Immature natural killer cell (primary cell): ENCODE measurements at places on chromosomes 2 and 18.

DNA sequence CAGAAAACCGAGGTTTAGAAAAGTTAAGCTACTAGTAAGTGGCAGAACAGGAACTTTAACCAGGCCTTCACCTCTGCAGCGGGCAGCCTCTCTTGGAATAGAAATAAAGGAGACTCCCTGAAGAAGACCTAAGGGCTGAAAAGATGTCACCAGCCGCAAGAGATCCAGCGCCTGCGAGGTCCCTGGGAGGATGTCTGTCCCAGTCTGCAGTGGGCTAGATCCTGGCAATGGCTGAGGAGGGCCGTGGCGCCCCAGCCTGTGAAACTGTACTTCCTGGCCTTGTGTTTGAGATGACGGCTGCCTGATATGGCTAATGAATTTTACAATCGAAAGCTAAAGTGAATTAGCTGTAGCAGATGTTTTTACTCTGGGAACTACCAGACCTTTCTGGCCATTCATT, 300.6 kb upstream of the SALL3 start:
- DNase-seq, result no peak

DNA sequence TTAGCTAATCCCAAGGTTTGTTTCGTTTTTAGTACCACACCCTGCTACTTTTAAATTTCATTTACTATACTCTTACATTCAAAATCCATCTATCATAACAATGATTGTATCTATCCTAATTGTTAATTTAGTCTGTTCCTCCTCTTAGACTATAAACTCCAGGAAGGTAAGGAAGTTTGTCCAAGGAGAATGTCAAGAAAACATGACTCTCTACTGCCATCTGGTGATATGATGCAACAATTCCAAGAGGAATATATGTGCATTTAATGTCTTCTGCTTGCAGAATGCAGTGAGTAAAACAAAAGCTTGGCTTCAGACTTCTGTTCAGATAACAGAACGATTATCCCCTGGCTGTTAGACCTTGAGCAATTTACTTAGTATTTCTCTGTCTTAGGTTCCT, 1267.1 kb downstream of the LRP1B start:
- no peak for DNase-seq

DNA sequence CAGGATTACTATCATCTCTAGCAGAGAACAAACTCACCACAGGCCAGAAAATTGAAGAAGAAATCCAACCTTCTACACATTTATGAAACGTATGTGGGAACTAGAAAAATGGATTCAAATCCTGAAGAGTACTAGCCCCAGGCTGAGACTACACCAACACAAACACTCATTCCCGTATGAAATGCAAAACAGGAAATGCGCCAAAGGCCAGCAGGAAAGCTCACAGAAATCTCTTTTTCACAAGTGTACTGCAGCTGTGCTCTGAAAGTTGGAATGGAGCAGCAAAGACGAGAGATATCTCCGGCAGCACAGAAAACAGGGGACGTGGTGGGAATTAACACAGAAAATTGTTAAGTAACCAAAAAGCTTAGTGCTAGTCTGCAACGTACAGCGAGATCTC, 913.5 kb downstream of the TDRD15 start:
- DNase-seq, result no peak

DNA sequence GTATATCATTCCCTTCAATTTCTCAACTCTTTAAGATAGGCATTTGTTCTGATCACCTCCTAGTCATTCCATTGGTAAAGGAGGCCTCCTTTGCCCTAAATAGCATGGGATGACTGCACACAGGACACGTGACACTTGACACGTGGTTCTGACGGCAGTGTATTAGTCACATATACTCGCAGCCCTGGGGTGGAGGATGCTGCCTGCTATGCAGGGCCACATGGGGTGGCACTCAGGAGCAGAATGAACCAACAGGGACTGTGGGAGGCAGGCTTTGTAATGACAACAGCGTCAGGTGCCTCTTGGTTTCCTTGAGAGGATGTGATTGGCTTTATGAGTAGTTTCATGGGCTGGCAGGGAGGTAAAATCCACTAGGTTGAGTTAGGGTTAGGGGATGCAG, 9.3 kb upstream of the KCNS3 start:
- no peak for DNase-seq

- DNase-seq, result no peak
Measured at GRCh38 chr2:64111426-64111825, 32.8 kb downstream of the PELI1 start.

GRCh38 chr2:79292958-79293315, 133.4 kb upstream of the REG3A start:
- no peak for DNase-seq

DNA sequence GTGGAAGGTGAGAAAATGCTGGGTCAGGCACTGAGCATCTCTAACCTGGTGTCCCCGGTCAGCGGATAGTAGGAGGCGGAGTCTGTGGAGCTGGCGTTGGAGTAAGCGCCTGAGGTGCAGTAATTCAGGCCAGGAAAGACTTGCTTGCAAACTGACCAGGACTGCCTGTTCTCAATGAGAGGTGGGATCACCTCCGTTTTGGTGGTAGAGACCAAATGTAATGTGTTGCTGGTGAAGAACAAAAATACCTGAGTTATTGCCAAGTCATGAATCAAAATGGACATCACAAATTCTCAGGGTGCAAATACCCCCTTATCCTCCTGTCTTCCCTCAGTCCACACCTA, 24.2 kb downstream of the APOB start:
- DNase-seq, result no peak

DNA sequence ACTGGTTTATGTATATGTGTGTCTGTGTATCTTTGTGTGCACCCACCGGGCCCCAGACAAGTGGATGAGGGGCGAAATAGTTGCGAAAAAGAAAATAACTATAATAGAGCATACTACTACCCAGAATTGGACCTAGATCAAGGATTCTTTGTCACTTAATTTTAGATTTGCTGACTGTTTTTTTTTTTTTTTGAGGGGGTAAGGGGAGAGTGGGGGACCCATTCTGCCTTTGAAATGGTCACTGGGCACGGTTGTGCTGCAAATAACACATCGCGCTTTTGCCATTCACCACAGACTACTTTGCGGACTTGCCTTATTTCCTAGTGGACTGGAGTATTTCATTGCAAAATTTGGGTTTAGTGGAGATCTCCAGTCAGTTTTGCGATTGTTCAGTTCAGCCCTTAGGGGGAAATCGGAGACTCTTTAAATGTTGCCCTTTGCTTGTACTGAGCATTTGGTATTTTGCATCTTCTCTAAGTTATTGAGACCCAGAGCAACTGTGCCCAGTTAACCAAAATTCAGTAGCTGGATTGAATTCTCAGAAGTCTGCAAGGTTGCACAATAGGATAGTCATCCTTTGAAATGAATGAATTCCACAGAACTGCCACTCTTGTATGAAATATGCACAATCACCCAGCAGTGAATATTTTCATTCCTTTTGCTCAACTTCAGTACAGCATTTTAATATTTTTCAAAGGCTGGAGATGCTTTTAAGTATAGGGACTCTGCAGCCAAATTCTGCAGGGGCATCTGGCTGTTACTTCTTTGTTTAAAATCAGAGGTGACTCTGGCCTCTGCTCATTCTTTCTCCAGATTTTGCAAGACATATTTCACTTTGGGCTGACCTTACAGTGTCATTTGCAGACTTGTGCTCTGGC, 2.9 kb downstream of the TRIB2 start:
- no peak for DNase-seq

DNA sequence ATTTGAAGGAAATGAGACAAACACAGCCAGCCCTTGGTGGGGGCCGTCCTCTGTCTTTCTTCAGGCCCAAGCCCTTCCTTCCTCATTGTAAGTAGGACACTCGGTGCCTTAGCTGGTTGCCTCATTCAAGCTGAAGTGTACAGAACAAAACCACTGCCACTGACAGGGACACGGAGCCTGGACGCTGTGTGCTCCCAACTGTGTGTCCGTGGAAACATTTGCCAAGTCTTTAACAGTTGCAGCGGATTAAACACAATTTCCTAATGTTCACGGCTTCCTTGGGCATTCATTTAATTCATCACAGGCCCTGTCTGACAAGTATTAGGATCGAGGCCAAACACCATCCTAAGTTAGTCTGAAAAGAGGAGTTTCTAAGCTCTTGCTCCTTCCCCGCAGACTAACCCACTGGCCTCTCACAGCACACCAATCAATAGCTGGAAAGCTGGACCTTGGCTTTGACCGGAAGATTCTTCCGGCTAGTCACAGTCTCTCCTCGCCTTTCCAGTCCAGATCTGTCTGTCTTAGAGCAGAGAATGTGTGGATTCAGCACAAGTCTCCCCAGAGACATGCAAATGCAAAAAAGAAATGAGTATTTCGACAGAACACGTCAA, 68.7 kb upstream of the ACSL3 start:
- DNase-seq, result no peak

DNA sequence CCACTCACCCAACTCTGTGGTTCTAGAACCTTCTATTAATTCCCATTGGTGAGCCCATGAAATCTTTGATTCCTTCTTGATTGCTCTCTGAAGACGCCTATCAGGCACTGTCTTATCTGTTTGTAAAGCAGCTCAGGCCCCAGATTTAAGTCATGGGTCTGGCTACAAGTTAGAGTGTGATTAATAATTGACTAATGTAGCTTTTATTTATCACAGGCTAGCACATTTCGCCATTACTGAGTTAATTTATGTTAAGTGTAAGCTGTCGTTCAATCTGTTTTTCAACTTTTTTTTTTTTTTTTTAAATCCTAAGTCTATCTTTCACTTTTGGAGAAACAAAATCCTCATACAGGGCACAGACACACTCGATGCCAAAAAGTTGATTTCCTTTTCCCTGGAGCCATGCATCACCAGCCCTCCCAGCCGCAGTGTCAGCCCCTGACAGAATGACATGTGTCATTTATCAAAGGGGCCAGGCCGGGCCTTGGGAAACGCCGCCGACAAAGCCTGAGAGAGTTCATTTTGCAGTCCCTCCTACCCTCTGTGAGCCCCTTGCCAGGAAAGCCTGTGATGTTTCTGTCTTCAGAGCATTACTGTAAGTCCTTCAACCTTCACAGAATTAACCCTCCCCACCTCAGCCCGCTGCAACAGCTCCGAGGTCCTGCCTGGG, 15.8 kb downstream of the TSHZ1 start:
- no peak for DNase-seq

DNA sequence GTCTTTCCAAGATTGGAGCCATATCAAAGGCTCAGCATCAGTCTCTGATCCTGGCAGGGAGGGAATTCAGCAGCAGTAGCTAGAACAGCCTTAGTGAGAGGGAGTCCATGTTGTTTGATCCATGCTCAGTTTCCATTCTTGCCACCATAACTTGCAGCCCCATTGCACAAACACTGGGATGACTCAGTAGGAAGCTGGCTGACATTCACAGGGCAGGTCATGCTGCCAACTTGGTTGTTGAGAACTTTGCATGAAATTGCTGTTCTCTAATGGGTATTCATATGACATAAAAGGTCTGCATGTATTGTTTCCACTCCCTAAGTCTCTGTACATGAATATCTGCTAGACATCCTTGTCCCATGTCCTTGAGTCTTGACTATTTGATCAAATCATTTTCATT, 29.9 kb upstream of the STAT4 start:
- DNase-seq, result no peak

DNA sequence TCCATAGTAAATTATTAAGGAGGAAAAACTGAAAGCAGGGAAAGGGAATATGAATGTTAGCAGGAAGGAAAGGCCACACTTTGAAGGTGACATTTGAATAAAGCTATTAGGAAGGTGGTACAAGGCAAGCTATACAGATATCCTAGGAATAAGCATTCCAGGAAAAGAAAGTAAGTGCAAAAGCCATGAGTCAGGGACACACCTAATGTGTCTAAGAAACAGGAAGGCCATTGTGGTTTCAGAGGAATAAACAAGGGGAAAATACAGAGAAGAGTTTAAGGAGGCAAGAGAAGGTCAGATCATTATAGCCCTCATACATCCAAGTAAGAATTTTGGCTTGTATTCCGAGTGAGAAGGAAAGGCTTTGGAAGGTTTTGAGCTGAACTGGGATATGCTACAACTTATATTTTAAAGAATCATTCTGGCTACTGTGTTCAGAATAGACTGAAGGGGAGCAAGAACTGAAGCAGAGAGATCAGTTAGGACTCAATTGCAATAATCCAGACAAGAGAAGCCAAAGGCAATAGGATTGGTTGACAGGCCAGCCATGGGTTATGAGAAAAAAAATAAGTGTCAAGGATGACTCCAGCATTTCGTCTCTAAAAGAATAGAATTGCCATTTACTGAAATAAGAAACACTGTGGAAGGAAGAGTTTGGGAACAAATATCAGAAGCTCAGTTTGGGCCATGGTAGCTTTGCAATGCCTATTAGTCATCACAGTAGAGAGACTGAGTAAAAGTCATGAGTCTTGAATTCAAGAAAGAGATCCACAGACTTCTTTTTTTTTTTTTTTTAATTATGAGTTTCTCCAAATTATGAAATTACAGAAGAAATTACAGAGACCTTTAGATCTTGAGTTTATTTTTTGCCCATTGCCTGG, 11.3 kb downstream of the RAD51AP2 start:
- DNase-seq, result no peak
